ENCODE measurements at places on chromosomes 16 and 17.

DNA sequence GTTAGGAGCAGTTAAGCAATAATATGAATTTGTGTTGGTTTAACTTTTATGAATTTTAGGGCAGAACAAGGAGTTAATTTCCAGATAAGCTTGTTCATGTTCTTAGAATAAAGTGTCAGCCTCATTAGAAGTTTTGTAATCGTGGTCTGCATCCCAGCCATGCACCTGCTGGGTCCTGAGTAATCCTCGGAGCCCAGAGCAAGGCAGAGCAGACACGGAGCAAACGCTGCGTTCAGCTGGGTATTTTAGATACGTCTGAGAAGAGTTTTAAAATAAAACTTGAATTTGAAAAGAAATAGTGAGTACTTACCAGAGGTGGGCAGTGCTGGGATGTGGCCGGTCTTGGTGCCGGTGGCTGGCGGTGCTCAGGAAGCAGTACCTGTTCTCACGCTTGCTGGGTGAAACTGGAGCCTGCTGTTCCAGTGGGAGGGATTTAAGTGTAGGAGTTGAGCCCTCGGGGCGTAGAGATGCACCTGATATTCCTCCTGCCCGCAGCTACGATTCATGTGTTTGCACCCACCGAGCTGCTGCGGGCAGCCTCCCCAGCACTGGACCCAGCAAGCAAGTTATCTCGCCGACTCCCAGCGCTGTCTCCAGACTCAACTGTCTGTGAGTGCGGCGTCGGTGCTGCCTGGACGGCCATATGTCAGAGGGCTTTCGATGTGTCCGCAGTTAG is at the start of gene ZNF750:
Gene ZNF750, minus strand, starts transcription at position 406 of the 676 bp plus-strand sequence. CDS start 7,568 bp downstream, outside the sequence.
- DNase-seq: no peak

- DNase-seq: no peak
Measured at GRCh38 chr16:53611179-53611696, 92.4 kb downstream of the RPGRIP1L start.

GRCh38 chr16:81558444-81559175 is 114.0 kb downstream of the CMIP start:
- DNase-seq: no peak

DNA sequence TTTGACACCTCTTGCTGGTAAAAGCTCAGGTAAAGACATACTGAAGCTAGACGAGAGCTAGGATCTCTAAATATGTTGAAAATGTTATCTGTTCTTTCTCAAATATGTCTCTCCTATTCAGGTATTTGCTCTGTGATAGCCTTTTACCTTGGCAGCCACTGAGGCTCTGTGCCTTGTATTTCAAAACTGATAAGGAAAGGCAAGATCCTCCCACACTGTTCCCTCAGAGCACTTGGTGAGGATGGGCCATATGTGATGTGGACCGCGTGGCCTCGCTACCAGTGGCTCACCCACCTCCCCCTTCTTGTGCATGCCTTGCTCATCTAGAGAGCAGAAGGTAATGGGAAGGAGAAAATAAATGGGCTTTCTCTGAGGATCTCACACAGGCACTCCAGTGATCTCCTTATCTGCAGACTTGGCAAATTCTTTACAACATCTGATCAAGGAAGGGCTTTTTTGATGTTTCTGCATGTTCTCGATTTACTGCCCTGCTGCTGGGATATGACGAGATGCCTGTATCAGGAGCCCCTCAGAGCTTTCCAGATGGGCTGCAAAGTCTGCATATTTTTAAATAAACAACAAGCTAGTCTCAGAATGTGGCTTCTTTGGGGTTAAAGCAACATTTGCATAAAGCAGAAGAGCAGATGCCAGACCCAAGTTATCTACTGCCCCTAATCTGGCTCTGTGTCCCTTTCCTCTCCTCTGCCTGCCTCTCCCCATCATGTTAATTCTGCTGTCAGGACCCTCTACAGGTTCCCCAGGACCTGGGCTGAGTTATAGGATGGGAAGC is 16.9 kb downstream of the HOXB1 start:
- no peak for DNase-seq

GRCh38 chr16:6009151-6009550 is 911.6 kb upstream of the EEF2KMT start:
- no peak for DNase-seq

GRCh38 chr17:66939461-66940114 is 24.9 kb upstream of the CACNG4 start:
- no peak for DNase-seq

DNA sequence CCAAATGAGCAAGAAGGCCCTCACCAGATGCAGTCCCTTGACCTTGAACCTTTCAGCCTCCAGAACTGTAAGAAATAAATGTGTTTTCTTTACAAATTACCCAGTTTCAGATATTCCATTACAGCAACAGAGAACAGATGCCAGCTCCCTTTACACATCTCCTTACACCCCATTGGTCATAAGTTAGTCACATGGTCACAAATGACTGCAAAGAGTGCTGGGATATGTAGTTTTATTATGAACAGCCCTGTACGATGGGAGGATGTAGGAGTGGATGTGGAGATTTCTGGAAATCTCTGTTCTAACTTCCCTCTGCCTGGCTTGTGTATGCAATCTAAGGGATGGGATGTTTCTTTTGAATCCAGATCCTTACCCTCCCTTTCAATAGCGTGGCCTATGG is 13.3 kb upstream of the RPL38 start:
- no peak for DNase-seq

DNA sequence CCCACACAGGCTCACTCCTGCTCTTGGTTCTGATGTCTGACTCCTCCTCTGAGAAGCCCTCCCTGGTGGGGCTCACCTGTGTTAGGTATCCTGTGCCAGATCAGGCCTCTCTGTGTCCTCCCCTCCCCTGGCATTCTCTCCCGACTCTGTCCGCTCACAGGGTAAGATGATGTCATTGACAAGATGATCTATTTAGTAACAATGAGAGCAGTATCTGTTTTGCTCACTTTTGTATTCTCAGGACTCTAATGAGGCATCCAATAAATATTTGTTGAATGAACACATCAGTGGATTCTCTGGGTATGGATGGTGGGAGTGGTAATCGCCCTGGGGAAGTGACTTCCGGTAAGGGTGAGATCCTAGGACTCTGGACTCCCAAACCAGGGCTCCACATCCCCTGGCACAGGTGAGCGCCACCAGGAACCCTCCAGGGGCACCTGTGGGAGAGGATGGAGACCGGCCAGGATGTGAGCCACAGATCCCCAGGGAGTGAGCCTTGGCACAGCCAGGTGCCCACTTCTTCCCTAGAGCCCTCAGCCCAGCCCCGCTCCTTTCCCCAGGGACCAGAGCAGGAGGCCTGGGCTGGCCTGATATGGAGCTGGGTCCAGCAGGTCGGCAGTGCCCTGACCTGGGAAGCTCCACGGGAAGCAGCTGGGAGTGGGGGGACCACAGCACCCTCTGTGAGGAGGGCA is 5.4 kb upstream of the HAP1 start:
- DNase-seq: no peak

DNA sequence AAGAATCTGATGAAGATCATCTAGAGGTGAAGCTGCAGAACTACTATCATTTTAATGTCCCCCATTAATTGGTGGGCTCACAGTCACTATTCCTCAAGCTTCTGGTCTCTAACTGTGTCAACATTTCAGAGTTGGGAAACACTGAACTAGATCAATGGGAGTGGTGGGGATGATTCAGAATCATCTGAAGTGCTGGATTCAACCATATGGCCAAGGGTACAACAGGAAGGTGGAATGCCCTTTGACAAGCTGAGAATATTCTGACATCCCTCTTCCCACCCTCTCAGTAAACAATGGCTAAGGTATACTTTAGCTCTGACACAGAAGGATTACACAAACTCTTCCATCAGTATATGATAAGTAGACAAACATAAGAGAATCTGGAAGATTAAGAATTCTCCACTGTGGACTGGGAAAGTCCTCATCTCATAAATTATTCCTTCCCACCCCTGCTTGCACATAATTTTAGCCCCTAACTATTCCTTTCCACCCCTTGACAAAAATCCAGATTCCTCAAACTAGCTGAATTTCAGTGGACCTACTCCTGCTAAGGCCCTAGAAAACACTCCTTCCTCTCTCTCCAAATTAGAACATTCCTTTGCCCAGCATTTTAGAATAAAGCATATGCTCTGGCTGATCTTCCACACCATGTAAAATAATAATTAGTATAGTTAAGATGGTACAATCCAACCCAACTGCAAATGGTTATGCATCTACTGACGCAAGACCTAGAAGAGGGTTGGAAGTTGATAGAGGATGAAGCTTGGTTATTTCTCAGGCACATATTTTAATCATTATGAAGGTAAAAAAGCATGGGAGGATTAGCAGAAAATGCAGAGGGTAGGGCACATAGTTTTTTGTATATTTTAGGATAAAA is 16.3 kb upstream of the RFFL start:
- DNase-seq: no peak

GRCh38 chr16:57409870-57410587 is 5.5 kb downstream of the CCL17 start:
- no peak for DNase-seq
